Activated CD4-positive, alpha-beta memory T cell treated with anti-CD3 and anti-CD28 coated beads for 36 hours (primary cell): ENCODE measurements at places on chromosomes 2 and 18. TPM values are rescaled to one million over a fixed set of nuclear protein-coding genes. Genes with fewer than 3 reads are reported as not detected.

- no peaks in the 10 kb centered on the region for H3K36me3 ChIP-seq
- H3K4me1 ChIP-seq: no peaks in the 10 kb centered on the region
- no peak overlapping the region for H3K4me3 ChIP-seq
- H3K27ac ChIP-seq: no peak overlapping the region
- H3K27me3 ChIP-seq: peaks cover 22% of the 10 kb centered on the region
- DNase-seq: no peak
These were observed 453 bp upstream of the GRB14 start for GRCh38 chr2:164621764-164622105.

- no peak overlapping the region for H3K27ac ChIP-seq
- H3K27me3 ChIP-seq: peaks cover 3% of the 10 kb centered on the region
- no peaks in the 10 kb centered on the region for H3K36me3 ChIP-seq
These were observed 71.2 kb downstream of the MAIP1 start for GRCh38 chr2:200026332-200027230.

SIX2 gene
- not detected for total RNA-seq

BCL2 gene
- total RNA-seq: 66.9 TPM
